Uterus (tissue), 4 donors: ENCODE measurements at places on chromosomes 1 and 21.

GRCh38 chr1:97136996-97137395, 415.4 kb downstream of the PTBP2 start:
- no peak for DNase-seq

GRCh38 chr1:17881761-17882160, 126.6 kb downstream of the ACTL8 start:
- no peak for DNase-seq

- DNase-seq = no peak
Measured at GRCh38 chr1:220339581-220339980, 67.3 kb upstream of the RAB3GAP2 start.

DNA sequence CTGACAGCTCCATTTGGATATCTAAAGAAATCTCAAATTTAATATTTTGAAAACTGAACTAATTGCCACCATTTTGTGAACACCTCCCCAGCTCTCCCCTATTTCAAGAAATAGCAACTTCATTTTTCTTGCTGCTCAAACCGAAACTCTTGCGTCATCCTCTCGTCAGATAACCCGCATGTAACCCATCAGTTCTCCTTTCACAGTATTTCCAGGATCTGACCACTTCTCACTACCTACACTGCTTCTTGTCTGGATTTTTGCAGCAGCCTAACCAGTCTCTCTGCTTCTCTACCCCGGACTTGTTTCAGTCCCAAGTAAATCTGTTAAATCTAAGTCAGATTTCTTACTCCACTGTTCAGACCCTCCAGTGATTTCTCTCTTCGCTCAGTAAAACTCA, 75.6 kb downstream of the MTR start:
- no peak for DNase-seq

DNA sequence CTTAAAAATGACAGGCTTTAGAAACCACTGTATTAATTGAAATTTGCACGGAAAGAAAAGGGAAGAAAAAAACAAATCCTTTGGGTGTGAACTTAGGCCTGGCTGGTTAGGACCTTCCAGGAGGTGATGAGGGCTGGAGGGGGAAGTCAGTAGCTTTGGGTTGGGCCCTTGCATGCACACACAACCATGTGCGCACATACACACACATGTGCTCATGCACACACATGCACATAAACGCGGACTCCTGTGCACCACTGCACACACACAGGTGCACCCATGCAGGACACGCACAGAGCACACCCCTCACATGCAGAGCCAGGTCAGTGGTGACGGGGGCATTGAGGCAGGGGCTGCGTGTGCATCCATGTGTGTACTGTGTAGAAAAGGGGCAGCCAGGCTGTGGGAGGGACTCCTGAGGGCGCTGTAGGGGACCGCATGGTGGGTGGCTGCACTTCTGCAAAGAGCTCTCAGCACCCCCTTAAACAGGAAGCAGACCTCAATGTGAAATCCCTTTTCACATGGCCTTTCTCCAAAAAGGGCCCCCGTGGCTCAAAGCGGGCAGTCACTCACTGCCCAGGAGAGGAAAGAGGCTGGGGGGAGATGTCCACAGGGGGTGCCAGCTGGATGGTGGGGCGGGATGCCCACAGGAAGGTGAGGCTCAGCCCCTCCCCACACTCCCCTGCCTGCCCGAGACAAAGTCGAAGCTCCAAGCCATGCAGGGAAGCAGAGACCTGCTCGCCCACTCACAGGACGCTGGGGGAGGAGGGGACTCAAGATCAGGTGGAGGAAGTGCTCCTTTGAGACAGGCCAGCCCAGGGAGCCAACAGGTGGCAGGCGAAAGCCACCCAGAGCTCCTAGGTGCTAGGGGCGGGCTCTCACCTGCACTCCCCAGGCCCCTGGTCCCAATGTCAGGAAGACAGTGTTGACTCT, 95.2 kb downstream of the ITPKB start:
- peak; percentile 16 for DNase-seq

- DNase-seq = no peak
Measured at GRCh38 chr1:224770336-224770693, 154.2 kb downstream of the CNIH3 start.

GRCh38 chr21:34109075-34109474, 35.7 kb downstream of the MRPS6 start:
- no peak for DNase-seq

DNA sequence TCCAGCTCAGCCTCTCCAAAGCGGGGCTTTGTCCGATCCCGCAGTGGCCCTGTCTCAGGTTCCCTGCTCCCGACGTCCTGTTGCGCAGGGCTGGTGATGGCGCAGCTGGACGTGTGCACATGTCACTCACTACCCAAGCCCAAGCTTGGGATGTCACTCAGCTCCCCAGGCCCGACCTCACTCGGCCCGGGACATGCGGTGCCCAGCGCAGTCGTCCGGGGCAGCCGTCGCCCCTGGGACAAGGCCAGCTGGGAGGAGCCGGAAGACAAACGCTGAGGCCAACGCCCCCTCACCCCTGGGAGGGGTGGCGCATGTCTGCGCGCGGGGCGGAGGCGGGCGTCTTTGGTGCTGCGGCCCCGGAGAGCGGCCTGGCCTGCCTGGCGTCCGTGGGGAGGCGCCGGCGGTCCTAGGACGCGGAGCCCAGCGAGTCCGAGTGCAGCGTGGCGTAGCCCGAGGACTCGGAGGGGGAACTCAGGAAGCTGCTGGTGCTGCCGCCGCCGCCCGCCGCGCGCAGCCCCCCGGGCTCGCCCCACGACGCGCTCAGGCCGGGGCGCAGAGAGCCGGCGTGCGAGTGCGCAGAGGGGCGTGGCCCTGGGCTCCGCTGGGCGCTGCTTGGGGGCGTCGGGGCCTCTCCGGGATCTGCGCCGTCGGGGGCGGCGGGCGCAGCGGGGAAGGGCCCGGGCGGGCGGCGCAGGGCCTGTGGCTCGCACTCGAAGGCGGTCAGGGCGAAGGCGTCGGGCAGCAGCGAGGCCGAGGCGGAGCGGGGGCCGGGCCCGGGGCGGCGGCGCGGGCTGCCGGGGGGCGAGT, 5.2 kb downstream of the HES3 start:
- no peak for DNase-seq

GRCh38 chr1:9451081-9451480, 88.2 kb upstream of the SLC25A33 start:
- no peak for DNase-seq
